ENCODE measurements at places on chromosomes 5 and 9. TPM values are rescaled to one million over a fixed set of nuclear protein-coding genes. Genes with fewer than 3 reads are reported as not detected.

The TAF11L5 gene
- total RNA-seq = not detected

The OR1J2 gene
- not detected for total RNA-seq

The GFRA3 gene
- not detected for total RNA-seq

The UGT3A2 gene
- total RNA-seq = not detected

The SPINK5 gene
- 0.06 TPM for total RNA-seq

The TCF7 gene
- total RNA-seq = 0.31 TPM

The TAF11L10 gene
- total RNA-seq = not detected

The C5orf46 gene
- total RNA-seq = not detected

The GARIN3 gene
- not detected for total RNA-seq

The ADGRV1 gene
- under 0.01 TPM for total RNA-seq

The SLC34A1 gene
- total RNA-seq = not detected

The FOXD4L5 gene
- under 0.01 TPM for total RNA-seq

The FOXD4L3 gene
- total RNA-seq = not detected

The SAXO1 gene
- total RNA-seq = under 0.01 TPM

The ANKRD18A gene
- total RNA-seq = not detected

The TLX3 gene
- not detected for total RNA-seq

The TMEM232 gene
- total RNA-seq = 0.63 TPM

Data from bladder microvascular endothelial cell (primary cell).